HFF-Myc (cell line): ENCODE measurements at places on chromosomes 2 and 18.

GRCh38 chr2:233418761-233419546 is 64.7 kb downstream of the DGKD start:
- DNase-seq = peak; percentile 40

DNA sequence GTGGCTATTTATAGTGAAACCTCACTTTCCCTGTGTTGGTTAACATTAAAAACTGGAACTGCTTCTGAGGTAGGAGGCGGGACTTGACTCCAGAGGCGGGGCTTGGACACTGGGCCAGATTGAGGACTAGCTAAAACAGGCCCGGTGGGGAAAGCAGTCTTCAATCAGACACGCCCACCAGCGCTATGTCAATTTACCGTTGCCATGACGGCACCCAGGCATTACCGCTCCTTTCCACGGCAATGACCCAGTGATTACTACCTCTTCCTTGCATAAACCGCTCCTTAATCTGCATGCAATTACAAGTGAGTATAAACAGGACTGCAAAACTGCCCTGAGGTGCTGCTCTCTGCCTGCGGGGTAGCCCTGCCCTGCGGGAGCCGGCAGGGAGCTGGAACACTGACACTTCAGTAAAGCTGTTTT is 35.3 kb downstream of the LRRFIP1 start:
- peak; percentile 93 for DNase-seq

GRCh38 chr2:9219027-9219445 is 12.4 kb downstream of the ASAP2 start:
- DNase-seq = no peak

DNA sequence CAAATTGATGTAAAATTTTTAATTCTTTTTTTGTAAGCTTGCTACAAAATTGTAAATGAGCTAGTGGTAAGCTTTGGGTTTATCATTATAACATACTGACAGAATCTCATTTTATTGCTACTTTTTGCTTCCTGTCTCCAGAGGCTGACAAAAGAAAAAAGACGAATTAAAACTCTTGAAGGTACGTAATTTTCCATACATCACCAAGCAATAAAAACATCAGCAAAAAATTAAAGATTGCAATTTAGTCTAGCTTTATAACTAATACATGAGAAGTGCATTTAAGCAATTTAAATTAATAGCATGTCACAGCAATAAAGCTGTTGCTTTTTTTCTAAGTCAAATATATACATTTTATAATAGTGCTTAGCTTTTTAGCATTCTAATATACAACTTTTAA is 94.6 kb upstream of the SNTG2 start:
- DNase-seq = no peak

DNA sequence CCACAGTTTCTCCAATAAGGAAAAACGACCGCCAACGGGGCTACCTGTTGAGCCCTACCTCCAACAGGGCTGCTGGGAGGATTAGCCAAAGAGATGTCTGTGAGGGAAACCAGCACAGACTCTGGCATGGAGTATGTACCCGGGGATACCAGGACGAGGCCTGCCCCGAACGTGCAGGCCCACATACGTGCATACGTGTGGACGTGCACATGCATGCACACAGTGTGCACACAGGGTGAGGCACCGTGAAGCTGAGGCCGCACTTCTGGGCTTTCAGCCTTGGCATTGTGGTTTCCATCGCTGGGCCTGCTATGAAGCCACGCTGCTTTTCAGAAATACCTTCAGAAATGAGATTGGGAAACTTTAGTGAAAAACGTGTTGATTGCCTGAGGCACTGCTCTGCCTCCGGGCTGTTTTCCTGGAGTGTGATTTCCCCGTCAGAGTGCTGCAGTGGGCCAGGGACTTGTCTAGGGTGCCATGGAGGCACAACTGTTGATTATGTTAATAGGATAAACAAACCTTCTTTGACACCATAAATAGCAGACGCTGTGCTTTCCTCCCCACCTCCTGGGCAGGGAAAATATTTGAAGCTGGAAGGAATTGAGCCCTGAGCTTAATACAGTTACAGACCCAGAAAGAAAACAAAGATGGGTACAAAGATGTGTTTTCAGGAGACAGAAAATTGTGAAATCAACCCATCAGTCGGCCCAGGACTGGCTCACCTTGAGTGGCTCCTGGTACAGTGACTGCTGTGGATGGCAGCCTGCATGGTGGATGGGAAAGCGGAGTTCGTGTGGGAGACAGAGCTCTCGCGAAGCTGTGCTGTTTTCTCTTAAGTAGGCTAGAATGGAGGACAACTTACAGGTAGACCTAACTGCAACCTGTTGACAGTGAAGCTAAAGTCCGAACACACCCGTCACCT is 182.3 kb downstream of the FAM210A start:
- no peak for DNase-seq

DNA sequence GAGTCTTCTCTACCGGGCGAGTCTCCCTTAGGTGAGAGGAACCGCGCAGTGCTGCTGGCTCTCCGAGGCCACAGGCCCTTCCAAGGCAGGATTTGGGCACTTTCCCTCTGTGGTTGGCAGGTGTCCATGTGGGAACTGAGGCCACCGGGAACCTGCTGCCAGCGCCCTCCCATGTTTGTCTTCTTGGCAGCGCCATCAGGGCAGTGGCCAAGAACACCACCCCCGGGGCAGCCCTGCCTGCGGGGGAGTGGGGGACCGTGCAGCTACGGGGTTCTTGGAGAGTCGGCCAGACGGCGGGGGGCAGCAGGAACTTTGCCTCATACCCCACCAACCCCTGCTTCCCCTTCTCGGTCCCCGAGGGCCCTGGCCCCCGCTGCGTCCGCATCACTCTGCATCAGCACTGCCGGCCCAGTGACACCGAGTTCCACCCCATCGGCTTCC is 10.0 kb downstream of the CAPN10 start:
- DNase-seq = no peak

DNA sequence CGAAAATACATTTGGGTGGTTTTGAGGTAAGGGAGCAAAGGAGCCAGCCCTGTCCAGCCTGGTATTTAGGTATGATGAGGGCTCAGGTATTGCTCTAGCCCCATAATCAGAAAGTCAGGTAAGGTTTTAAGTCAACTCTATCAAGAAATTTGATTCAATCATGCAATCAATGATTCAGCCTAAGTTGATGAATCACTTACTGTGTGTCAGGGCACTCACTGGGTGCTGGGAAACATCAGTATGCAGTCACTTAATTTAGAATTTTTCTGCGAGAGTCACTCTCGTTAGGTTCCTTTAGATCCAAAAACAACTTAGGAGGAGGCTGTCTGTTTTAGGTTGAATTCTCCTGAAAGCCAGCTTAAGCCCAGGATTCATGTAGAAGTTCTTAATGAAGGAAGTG is 17.7 kb upstream of the SERPINB2 start:
- no peak for DNase-seq

- no peak for DNase-seq
These were observed 5.3 kb downstream of the MLPH start for GRCh38 chr2:237492137-237492890.

DNA sequence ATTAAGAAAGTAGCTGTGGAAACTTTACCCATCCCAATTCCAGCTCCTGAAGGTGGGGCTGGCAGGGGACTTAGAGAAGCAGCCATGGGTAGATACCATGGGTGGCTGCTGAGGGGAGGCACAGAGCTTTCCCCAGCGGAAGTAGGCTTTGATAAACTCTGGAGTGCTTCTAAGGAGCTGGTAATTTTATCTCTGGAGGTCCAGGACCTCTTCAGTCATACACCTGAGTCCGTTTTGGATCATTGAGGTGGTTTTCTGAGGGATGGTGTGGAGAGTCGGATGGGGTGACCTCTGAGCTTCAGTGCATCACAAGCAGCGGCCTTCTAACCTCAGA is 36.7 kb upstream of the BMP10 start:
- DNase-seq = no peak

DNA sequence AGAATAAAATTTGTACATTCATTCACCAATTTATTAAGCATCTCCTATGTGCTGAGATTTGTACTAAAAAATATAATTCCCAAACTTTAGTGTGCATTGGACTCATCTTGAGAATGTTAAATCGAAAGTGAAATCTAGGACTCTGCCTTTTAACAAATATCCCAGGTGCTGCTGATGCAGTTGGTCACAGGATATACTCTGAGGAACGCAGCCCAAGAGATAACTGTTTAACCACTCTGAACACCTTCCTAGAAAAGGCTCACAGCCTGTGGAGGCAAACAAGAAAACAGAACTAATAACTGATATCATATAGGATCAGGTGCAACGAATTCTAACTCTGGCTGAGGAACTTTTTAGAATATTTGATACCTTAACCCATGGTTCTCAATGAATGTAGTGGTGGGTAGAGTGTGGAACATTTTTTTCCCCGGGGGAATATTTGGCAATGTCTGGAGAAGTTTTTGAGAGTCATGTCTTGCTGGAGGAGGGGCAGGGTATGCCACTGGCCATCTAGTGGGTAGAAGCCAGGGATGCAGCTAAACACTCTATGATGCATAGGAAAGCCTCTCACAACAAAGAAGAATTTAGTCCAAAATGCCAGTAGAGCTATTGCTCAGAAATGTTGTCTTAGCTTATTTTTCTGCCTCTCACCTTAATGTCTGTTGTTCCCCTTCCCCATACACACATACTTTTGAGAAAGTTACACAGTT is 96.5 kb downstream of the EHBP1 start:
- DNase-seq = no peak

DNA sequence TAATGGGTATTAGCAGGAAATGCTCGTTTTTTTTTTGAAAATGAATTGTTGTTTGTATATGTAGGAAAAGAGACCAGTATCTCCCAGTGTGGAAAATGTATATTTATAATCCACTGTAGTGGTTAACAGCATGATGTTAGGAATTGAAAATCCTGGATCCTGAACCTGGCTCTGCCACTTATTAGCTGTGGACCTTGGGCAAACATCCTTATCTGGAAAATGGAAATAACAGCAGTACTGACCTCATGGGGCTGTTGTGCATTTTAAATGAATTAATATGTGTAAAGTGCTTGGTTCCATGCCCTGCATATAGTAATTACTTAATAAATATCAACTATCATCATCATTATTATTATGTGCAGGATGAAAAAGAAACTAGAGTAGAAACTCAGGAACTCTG is 251.3 kb downstream of the CDCA7 start:
- no peak for DNase-seq

DNA sequence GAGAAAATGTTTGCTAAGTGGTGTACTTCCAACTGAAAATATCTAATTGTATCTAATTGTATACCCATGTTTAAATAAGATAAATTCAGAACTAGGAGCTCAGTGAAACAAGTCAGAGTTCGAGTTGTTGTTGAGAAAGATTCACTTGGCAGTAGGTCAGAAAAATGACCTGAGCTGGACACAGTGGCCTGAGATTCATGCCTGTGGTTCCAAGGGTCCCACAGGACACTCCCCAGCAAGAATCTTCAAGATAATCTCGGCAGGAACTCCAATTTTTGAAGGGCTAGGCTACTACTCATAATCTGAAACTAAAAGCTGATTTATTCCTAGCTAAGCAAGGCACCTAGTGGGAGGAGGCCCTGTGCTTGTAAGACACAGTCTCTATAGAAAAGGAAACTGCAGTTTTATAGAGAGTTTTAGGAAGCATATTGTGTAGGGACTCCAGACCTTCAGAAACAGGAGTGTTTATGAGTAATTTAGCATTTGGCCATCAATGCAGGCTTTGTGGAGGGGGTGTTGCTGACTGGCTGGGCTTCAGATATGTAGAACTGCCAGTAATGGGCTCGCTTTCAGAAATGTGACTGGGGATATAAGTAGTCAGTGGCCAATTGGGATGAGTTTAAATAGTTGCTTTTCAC is 43.2 kb downstream of the SP140 start:
- DNase-seq = no peak

GRCh38 chr2:145302886-145303285 is 783.0 kb upstream of the ZEB2 start:
- DNase-seq = no peak

DNA sequence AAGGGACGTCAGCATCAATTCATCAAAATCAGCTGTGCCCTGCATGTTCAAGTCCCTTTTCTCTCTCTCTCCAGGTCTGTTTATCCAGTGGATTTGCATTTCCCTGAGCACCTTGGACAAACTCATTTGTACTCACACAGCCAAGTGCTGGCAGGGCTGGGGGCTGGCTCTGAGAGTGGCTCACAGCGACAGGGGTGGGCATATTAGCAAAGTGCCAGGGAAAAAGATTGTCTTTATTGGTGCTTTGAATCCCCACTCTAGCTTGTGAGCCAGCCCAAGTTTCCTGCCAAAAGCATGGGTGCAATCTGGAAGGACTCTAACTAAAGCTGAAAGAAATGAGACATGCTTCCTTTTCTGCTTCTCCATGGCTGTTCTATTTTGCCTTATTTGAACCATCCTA is 56.6 kb downstream of the ACOXL start:
- no peak for DNase-seq

DNA sequence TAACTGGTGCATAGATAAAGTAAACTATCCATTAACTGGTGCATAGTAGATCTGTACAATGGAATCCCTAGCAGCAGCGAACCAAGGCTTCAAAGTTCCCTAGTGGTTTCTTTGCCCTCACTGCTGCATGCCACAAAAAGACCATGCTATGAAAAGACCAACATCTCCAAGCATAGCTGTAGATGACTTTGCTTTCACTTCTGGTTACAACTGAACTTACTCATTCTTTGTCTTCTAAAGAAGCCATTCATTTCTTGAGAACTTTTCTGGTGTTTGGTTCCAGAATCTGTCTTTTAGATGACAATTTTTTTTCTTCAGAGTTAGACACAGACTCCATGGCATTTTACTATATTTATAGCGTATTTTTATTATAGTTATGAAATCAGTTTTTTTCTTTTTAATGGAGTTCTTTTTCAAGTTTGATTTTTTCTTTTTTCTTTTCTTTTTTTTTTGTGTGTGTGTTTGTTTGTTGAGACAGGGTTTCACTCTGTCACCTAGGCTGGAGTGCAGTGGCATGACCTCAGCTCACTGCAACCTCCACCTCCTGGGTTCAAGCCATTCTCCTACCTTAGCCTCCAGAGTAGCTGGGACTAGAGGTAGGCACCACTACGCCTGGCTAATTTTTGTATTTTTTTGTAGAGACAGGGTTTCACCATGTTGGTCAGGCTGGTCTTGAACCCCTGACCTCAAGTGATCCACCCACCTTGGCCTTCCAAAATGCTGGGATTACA is 63.6 kb downstream of the SLC35F5 start:
- DNase-seq = no peak

DNA sequence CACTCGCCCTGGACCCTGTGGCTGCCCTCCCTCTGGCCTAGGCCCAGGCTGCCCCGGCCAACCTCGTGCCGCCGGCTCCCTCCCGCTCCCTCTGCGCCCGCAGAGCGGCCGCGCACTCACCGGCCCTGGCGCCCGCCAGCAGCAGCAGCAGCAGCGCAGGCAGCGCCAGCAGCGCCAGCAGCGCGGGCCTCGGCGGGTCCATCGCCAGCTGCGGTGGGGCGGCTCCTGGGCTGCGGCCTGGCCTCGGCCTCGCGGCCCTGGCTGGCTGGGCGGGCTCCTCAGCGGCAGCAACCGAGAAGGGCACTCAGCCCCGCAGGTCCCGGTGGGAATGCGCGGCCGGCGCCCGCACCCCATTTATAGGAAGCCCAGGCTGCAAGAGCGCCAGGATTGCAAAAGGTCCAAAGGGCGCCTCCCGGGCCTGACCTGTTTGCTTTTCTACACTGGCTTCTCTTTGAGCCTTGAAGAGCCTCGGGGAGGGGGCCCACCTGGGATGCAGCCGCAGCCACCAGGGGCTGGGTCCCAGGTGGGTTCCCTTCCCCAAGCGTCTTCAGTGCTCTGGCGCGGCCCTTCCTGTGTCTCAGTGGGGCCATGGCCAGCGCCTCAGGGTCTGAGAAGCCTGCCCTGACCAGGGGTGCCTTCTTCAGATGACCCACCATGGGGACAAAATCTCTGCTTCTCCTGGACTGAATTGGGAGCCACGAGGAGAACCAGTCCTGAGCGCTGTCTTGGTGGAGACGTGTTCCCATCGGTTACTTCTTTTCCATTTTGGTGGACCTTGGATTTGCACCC is at the start of gene APOB:
APOB (minus strand) TSS at position 330 of the 789 bp plus-strand sequence; CDS start at position 202, 128 bp downstream.
- no peak for DNase-seq

GRCh38 chr2:146189541-146189940 is 1655.3 kb upstream of the ACVR2A start:
- no peak for DNase-seq
